ENCODE measurements at places on chromosomes 12 and 14.

DNA sequence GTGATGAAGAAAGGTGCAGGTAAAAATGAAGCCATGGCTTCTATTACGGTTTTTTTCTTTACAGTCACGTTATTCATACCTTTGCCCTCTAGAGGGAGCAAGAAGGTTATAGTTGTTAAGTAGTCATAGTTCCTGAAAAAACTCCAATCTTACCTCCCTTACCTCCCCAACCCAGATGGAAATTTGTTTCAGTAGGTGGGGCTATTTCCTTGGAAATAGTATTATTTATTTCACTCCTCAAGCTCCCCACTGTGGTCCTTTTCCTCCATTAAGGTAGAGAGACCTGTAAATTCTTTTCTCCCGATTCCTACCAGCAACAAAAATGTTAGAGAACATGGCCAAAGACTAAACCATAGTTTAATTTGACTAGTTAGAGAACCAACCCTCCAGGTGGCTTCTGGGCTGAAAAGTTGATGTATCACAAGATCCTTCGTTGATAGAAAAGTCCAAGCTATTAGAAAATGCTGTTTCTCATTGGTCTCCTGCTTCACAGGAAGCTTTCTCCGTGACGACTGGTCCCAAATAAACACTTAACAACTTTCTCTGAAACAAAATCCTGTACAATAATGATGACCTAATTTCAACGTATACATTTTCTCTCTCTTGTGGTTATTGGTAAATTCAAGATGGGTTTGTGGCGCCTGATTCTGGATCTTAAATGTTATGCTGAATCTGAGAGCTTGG lies 43.5 kb downstream of the TMX1 start:
- no peak for DNase-seq

- peak; percentile 35 for DNase-seq
Measured at GRCh38 chr14:55373784-55374705, 37.6 kb downstream of the ATG14 start.

DNA sequence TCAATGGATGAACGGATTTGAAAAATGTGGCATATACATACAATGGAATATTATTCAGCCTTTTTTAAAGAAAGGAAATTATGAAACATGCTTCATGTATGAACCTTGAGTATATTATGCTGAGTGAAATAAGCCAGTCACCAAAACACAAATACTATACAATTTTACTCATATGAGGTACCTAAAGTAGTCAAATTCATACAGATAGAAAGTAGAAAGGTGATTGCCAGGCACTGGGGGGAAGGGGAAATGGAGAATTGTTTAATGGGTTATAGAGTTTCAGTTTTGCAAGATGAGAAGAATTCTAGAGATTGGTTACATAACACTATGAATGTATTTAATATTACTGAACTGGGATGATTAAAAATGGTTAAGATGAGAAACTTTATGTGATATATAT lies 171.4 kb downstream of the TMTC3 start:
- no peak for DNase-seq

DNA sequence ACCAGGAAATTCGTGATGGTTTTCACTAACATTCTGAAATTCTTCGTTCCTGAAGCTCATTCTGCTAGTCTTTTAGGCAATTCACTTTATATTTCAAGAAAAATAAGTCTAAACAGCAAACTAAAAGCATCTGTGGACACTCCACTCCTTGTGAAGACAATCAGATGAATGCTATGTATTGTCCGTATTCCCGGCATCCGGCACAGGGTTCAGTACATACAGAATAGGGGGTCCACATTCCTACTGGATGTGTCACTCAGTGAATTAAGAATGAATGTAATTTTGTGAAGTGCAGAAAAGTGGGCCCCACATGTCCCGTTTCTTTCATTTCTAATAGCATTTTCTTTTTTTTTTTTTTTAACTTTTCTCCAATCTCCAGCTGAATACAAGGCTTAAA lies 241.3 kb downstream of the GRIN2B start:
- DNase-seq, result no peak

DNA sequence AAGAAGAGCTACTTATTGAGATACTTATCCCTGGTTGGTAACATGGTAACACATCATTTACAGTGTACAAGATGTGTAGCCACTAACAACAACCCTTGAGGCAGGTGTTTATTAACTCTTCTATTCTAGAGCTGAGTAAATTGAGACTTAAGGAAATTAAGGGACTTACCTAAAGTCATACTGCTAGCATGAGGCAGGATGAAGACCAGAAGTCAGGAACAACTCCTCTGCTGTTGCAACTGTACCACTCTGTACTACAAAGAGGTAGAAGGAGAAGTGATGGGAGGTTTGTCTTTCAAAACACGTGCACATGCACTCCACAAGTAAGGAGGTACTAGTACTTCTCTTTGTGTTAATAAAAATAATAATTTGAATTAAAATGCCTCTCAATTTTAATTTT lies 79.9 kb downstream of the LLPH start:
- no peak for DNase-seq

GRCh38 chr14:70123796-70124195 lies 65.0 kb downstream of the SLC8A3 start:
- DNase-seq, result no peak

GRCh38 chr12:121237415-121237814 lies 27.5 kb downstream of the P2RX4 start:
- DNase-seq, result no peak

GRCh38 chr12:3905664-3906063 lies 32.5 kb upstream of the PARP11 start:
- DNase-seq, result peak; percentile 23

All from CD4-positive, alpha-beta T cell treated with Interleukin-17A for 4 hours (primary cell).